RWPE1 (cell line): ENCODE measurements at places on chromosomes 7 and 10.

- DNase-seq = no peak
Observed at GRCh38 chr7:73703757-73704639, 15.5 kb downstream of the STX1A start.

GRCh38 chr10:62268399-62269114, at the start of gene RTKN2:
TSS of gene RTKN2 (minus strand) at chr10:62268844. CDS start at chr10:62268610, 234 bp downstream.
- peak; percentile 59 for DNase-seq

DNA sequence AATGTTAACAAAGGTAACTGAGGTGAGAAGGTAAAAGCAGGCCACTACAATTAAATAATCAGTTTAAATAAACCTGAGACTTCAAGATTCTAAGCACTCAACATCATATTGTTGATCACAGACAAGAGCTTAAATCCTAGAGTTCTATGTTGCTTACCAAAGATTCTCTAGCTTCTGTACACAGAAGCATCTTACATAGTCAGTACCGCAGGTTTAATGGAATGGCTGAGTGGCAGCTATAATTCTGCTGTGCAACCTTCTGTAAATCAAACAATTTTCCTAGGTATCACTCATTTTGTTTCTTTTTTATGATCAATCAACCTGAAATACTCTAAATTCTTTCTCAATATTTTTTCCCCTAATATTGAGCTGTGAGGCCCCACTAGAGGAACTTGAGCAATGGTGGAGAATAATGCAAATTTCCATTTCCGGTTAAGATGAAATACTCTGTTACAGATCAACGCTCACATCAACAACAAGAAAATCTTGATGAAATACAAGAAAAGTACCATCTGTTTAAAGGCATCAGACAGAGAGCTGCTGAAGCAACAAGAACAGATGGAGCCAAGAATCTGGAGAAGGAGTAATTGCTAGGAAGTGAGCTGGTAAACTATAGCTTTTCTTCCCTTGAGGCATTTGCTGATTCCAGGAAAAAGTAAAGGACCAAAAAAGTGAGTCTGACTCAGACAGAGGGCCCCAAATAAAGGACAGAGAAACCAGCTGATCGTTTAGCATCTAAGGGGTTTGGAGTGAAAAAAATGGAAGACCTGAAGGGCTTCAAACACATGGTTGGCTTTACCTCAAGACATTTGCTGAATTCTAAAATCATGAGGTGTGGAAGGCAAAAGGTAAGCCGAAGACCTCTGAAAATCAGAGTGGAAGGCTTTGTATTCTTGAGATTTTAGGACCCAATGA, 22.6 kb downstream of the PNPLA8 start:
- DNase-seq = no peak

DNA sequence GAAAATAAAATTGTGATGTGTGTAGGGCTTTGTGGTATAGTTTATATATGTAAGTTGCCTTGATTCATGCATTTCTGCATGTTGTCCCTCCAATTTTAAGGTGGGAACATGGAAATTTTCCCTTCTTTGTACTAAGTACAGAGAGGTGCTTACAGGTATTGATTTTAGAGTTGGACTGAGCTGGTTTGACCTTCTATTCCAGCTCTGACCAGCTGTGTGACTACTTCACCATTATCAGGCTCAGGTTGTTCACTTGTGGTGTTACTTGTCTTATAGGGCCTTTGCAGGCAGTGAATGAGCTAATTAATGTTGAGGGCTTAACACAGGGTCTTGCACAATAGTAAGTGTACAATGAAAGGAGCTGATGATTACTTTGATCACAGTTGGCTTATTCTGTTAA, 16.3 kb downstream of the ZNF804B start:
- DNase-seq = no peak

- DNase-seq = no peak
Observed at GRCh38 chr10:43218206-43218950, 48.5 kb downstream of the RASGEF1A start.

- DNase-seq = no peak
Observed at GRCh38 chr10:118901380-118901779, 128.1 kb upstream of the NANOS1 start.

DNA sequence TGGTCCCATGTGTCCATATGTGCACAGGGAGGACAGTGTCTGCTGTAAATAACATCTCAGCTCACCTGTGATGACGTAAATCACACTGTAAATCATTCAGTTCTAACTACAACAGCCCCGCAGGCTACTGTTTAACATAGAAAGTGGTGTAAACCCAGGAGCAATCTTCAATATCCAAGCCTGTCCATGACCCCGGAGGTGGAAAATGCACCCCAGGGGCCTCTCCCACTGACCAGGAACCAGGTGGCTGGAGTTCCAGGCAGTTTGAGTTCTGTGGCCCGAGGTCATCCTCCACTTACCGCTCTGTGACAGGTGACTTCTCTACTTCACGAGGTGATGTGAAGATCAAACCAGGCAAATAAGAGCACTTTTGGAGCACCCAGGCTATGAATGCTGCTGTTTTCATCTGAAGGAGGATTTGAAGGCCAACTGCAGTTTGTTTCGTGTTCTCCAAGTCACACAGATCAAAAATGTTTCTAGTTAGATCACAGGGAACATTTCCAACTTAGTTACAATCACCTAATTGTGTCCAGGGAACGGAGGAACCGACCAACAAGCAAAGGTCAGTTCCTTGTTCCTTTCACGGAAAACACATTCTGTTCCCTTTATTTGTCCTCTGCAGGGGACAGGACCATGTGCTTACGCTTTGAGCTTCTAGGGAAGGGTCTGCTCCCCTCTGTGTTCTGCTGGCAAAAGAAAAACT, 131.8 kb downstream of the WDR37 start:
- DNase-seq = no peak

- DNase-seq = no peak
Observed at GRCh38 chr7:121329191-121330052, 622 bp downstream of the WNT16 start.

- DNase-seq = no peak
Observed at GRCh38 chr7:139114585-139114984, 5.1 kb upstream of the ZC3HAV1 start.

DNA sequence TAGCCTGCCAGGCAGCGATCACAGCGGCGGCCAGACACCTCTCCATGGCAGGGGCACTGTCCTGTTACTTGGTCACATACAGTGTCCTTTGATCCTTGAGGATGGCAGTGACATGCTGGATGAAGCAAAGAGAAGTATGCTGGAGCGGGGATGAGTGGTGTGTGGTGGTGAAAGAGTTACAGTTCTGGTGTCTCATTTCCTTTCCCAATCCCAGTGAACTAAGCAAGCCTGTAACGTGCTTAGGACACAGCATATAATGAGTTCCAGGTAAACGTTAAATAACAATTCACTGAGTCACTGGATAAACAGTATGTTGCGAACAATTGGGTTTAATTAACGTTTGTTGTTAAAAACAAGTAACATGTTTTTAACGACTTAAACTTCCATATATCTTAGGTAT, 63.5 kb upstream of the LAMB1 start:
- DNase-seq = peak; percentile 69

DNA sequence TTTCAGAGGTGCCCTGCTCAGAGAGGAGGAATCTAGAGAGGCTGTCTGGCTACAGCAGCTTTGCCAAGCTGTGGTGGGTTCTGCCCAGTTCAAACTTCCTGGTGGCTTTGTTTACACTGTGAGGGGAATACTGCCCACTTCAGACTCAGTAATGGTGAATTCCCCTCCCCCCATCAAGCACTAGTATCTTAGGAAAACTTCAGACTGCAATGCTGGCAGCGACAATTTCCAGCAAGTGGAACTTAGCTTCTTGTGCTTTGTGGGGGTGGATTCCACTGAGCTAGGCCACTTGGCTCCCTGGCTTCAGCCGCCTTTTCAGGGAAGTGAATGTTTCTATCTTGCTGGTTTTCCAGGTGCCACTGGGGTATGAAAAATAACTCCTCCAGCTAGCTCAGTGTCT, 42.8 kb downstream of the CYP2C8 start:
- DNase-seq = no peak

- peak; percentile 32 for DNase-seq
Observed at GRCh38 chr10:34801097-34801733, 13.9 kb downstream of the PARD3 start.

DNA sequence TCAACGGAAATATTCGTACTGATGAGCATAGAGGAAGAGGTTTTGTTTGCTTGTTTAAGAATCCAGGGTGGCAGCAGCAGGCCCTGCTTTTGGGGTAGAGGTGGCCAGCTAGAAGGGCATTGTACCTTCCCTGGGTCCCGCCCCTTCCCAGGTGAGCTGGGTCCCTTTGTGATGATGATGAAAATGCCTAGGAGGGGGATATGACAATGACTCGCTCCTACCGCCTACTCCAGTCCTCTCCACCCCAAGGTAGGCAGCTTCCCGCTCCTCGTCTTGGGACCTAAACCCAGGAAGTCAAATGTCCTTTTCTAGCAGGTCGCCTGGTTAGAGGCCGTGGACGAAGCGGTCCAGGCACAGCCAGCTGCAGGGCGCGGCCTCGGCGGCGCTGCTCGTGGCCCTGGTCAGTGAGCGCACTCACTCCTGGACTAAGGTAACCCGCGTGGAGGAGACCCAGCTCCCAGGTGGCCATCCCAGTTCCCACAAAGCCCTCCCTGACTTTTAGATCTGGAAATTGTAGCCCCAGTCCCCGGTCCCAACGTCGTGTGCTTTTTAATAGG, 141.4 kb downstream of the LSMEM1 start:
- no peak for DNase-seq

DNA sequence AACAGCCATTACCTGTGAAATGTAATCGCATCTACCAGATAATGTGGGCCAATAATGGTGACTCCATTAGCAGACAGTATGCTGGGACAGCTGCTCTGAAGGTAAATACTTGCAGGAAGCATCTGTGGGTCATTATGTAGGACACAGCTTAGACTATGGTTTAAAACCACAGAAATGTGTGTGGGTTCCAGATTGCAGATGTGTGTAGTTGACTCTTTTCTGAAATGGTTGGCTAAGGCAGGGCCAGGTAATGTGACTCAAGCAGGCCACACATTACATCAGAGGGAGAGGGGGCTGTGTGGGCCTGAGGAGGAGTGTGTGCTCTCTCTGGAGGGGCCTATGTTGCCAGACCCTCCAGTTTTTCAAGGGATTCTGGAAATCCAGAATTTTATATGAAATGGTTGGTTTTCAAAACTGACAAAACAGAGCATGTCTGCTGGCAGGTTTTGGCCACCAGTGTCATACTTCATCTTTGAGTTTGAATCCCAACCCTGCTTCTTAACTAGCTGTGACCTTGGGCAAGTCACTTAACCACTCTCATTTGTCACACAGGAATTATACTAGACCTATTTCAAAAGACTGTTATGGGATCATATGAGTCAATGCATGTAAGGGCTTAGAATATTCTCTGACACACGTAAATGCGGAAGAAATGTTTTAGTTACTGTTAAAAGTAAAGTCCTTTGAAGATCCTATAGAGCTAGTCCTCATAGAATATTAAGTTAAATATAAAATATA, 64.5 kb downstream of the MCMBP start:
- no peak for DNase-seq

- no peak for DNase-seq
Observed at GRCh38 chr7:39073432-39073831, 95.7 kb downstream of the POU6F2 start.

DNA sequence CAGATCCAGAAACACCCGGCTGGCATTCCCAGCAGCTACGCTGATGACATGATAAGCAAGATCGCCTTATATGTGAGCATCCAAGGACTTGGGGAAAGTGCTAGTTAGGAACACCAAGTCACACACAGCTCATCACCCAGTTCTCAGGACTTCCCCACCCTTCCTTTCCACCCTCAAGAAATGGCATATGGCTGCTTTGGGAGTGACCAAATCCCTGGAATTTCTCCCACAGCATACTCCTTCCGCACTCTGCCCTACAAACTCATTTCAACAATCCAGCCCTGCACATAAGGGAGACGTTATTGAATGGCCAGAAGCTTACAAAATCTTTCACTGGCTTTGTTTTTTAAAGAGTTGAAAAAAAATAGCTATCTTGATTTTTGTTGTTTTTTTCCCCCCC, 4.2 kb downstream of the ITIH5 start:
- DNase-seq = no peak

DNA sequence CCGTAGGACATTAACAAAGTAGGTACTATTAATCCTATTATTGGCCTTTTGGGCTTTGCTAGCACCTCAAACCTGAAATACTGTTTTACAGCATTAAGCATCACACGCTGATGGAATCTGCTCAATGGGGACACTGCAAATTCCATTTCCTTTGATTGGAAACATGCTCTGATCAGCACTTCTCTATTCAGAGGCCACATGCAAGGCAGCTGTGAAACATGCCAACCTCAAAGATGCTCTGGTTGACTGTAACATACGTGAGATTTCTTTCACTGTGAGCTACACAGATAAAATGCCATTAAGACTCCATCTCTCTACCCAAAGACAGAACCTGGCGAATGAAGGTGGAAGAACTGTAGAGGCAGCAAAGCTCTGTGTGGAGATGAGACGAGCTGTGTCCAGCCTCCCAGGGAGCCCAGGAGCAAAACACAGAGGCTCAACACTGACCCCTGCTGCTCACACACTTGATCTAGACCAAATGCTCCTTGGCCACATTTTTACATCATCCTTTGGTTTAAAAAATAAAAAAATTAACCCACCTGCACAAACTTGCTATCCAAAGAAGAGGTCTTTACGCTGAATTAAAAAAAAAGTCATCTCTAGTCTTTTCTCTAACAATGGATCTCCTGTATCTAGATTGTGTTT, 8.0 kb downstream of the RSU1 start:
- DNase-seq = no peak

GRCh38 chr10:43260117-43260761, 6.6 kb downstream of the RASGEF1A start:
- peak; percentile 23 for DNase-seq

DNA sequence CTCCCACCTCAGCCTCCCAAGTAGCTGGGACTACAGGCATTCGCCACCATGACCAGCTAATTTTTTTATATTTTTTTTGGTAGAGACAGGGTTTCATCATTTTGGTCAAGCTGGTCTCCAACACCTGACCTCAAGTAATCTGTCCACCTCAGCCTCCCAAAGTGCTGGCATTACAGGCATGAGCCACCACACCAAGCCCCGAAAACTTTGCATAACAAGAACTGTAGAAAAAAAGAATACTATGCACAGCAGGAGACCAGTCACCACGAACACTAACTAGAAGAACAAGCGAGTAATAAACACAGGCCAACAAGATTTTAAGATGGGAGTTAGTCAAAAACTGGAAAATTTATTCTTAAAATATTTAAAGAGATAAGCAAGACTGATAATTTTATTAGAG, 447.0 kb downstream of the ETV1 start:
- DNase-seq = no peak

GRCh38 chr10:16518822-16519221, 2.9 kb downstream of the C1QL3 start:
- no peak for DNase-seq

- no peak for DNase-seq
Observed at GRCh38 chr7:43151076-43151475, 38.6 kb downstream of the HECW1 start.

DNA sequence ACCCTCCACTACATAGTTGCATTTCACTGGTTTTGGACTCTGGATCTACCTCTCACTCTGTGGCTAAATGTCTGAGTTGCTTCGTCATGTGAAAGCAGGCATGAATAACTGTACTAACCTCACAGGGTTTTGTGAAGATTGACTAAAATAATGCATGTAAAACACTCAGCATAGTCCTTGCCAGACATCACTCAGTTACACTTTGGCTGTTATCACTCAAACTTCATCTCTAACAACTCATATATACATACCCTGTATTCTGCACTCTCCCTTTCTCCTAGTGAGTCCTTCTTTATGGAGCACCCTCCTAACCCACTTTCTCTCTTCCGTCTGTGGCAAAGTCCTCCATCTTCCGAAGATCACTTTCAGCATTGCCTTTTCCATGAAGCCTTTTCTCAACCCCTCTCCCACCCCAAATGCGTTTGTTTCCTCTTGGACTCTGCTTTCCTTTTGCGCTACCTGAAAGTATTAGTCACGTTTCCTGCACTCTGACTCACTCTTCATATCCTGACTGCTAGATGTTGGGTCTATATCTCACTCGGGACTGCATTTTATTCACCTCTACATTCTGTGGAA, 72.6 kb downstream of the OSBPL3 start:
- DNase-seq = peak; percentile 87
